KBM-7 (cell line): ENCODE measurements at places on chromosomes 3 and 15.

- no peak for DNase-seq
Measured at GRCh38 chr3:130081351-130081881, at the start of gene ALG1L2. ALG1L2 (plus strand) TSS chr3:130081831; CDS start chr3:130082017, 186 bp downstream.

DNA sequence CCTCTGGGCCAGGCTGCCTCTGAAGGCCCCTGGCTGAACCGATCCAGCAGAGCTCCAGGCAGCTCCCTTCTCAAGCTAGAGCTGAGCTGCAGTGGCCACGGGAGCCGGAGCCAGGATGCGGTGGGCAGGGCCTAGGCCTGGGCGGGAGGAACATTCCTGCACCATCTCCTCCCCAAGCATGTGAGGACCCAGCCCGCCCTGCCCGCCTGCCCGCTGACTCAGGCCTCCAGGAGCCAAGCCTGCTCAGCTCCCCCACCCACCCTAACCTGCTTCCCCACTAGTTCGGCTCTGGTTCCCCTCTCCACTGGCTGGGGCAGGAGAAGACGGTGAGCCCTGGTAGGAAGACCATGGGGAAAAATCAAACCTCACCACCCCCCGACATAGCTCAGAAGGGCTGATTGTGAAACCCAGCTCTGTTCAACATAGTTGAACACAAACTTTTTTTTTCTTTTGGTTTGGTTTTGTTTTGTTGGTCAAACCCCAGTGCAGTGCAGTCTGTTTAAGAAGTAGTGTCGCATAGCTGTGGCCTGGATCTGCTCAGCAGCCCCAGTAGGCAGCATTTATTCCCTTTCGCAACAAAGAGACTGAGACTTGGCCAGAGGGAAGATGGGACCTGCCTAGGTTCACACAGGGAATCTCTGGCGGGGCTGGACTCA, 13.5 kb downstream of the SNX33 start:
- DNase-seq = no peak

DNA sequence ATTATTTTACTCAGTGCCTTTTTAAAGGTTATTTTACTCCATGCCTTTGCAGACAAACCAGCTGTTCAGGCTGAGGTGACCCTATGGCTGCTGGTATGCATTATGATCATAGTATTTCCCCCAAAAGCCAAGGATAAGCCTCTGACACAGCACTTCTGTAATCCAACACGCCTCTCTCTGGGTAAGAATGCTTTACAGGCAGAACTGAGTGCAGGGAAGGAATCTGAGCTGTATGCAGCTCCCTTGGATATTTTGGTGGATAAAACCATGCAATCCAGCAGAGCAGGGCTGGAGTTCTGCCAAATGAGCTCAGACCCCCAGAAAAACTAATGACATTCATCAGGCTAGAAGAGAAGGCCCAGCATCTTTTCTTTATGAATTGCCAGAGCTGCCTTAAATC, 11.7 kb upstream of the MAP1A start:
- DNase-seq = no peak

DNA sequence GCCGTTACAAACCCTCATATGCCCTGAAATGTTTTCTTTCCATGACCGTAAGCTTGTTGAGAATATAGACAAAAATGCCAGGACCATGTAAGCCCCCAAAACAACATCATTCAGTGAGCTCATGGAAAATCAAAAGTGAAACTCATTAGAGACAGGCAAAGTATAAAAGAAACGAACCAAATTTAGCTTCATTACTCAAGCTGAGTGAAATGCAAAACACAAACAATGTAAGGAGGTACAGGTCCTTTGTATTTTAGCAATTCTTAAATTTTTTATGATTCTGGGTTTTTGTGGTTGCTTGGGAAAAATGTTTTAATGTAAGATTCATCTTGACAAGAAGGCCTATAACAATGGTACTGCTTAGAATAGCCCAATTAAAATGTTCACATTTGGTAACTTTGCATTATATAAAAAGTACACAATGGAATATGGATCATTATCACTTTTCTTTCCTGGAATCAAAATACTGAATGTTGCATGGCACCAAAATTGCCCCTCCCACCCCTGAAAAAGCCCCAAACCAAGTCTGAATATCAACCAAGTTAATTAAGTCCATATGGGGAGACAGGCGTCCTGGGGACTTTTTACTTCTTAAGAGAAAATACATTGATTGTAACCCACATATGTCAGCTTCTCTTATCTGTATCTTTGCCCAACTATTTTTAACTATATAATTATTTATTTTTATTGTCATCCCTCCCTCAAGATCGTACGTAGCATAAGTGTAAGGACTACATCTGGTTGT, 247.7 kb upstream of the CDIN1 start:
- DNase-seq = no peak

DNA sequence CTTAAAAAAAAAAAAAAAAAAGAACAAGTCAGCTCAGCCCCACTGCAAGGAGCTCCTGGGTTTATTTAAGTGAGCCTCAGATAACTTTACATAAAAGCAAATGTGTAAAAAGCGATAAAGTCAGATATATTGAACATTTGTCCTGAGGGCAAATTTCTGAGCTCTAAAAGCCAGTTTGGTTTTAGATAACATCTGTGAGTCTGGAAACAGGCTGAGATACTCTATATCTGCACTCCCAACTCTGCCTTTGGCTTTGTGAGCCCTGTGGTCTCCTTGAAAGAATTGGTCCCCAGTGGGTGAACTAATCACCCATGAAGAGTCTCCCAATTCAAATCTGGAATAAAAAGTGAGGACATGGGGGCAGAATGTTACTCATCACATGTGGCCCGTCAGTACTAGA, 104.6 kb downstream of the APBA2 start:
- no peak for DNase-seq

- DNase-seq = no peak
Measured at GRCh38 chr15:63212050-63213004, 22.9 kb downstream of the RAB8B start.

GRCh38 chr3:47714606-47715005, 67.1 kb downstream of the SMARCC1 start:
- DNase-seq = no peak

GRCh38 chr3:98705212-98705611, 57.9 kb upstream of the ST3GAL6 start:
- DNase-seq = no peak

- DNase-seq = no peak
Measured at GRCh38 chr3:102400766-102401165, 34.0 kb upstream of the ZPLD1 start.

DNA sequence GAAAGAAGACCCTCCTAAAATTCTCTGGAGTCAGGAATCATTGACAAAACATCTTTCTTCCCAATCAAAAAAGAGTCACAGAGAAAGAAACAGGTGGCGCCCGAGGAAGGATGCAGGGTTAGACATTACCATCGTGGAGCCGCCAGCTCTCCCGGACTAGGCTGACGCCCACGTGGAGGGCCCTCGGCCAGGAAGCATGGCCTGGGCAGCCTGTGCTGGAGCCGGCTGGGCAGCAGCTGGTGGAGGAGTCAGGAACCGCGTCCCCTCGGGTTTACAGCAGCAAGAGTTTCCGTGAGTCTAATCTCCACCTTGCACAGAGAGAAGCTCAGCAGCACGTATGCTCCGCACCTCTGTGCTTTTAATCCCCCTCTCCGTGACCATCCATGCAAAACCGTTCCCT, 533.7 kb upstream of the ATP11B start:
- DNase-seq = no peak

- peak; percentile 52 for DNase-seq
Measured at GRCh38 chr3:88031642-88032077, 27.1 kb downstream of the CGGBP1 start.

GRCh38 chr15:75007216-75007615, 11.9 kb downstream of the SCAMP5 start:
- peak; percentile 50 for DNase-seq

GRCh38 chr15:99213187-99213811, 36.1 kb downstream of the TTC23 start:
- DNase-seq = peak; percentile 58

- no peak for DNase-seq
Measured at GRCh38 chr15:43293432-43293831, 26.7 kb upstream of the TGM5 start.

- DNase-seq = no peak
Measured at GRCh38 chr15:45347033-45347432, 31.3 kb downstream of the GATM start.

DNA sequence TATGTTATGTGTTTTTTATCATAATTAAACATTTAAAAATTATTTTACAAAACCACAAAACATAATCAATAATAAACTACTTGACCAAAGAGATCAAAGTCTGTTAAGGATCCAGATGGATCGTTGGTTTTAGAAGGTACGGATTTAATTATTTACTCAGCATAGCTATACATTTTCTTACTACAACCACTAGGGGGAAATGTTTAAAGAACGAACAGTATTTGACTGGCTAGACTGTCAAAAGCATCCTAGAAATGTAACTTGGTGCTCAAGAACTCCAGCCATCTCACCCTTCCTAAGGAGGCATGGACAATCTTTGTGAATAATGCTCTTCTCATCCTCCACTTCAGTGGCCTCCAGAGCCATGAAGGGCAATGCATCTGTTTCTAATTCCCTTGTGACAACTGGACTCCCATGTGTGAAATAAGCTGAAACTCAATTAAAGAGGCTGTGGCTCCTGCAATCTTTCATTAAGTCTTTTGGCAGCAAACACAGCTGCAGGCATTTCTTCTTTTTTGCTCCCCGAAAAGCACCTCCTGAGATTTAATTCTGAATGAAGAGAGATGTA, 94.7 kb upstream of the TUSC7 start:
- no peak for DNase-seq

GRCh38 chr15:54033869-54034458, 55.7 kb downstream of the UNC13C start:
- no peak for DNase-seq

DNA sequence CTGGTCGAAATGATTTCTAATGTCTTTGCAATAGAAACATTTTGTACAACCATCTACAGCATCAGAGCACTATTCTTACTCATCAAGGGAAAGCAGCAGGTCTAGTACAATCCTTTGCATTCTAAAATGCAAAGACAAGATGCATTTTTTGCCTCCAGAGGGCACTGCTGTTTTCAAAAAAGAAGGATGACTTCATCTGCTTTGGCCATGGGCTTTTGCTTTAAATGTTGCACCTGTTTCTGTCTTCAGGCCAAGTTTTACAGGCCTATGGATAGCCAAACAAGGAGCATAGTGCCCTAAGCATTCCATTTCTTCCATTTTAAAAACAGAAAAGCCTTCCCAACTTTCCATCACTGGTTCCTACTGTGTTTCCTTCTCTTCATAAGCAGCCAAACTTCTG, 3.4 kb downstream of the PARP9 start:
- peak; percentile 77 for DNase-seq

GRCh38 chr3:31035681-31036080, 141.2 kb upstream of the GADL1 start:
- DNase-seq = no peak

DNA sequence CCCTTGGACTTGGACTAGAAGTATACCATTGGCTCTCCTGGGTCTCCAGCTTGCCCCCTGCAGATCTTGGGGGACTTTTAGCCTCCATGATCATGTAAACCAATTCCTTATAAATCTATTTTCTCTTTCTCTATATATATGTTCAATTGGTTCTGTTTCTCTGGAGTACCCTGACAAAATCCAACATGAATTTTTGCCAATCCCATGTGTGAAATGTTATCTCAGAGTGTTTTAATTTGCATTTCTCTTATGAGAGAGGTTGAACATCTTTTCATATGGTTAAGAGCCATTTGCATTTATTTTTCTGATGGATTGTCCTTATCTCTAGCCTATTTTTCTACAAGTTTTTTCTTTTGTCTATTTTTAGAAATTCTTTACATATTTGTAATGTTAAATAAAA, 131.7 kb upstream of the NEO1 start:
- no peak for DNase-seq
